Stimulated activated CD4-positive, alpha-beta T cell treated with anti-CD3 and anti-CD28 coated beads, Interleukin-4, amount 100 ng/mL, for 24 hours (primary cell): ENCODE measurements at places on chromosomes 5 and 9.

DNA sequence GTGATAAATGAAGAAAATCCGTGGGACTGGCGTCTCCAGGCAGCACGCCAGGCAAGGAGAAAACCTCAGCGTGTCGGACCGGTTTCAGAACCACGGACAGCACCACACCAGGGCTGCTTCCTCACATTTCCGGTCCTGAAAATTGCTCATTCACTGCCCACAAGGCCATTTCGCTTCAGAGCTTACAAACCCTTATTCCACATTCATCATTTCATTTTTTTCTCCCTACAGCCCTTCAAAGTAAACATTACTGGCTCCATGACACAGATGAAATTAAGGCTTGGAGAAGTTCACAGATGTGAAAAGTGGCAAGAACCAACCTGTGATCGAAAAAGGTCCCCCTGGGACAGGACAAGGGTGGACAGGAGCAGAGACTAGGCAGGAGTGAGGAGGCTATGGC is 1.5 kb upstream of the GPRIN1 start:
- DNase-seq = peak; percentile 48

GRCh38 chr5:177271113-177271512 is 32.4 kb downstream of the RAB24 start:
- no peak for DNase-seq

DNA sequence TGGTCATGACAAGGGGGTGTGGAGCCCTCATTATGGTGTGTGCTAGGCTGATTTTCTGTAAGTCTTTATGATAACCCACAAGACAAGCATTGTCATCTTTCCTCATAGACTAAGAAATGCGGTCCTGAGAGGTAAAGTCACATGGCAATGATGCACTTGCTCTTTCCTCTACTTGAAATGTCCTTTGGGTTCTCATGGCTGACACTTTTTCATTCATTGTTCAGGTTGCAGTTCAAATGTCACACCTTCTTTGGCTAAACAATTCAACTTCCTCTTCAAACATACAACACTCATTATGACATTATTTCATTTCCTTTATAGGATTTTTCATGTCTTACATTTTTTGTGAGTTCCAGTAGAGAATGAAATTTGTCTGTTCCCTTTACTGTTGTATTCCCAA is 323.6 kb upstream of the PRR16 start:
- no peak for DNase-seq

DNA sequence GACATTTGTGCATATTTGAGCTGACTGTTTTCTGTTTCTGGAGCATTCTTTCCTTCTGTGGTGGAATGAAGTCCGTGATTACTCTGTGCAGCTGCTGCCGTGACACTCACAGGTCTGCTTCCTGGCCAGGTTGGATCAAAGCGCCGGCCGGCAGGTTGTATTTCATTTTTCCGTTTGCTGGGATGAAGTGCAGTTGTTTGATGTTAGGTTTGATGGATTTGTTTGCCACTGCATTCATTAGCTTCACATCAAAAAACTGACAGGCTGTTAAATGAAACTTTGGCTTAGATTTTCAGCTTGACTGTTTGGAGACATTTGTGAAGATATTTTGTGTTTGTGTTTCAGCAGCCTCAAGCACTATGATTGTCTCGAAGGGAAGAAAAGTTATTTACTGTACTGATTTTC is 140.1 kb downstream of the KDM4C start:
- DNase-seq = no peak

GRCh38 chr9:74218385-74219063 is 278.6 kb upstream of the RORB start:
- no peak for DNase-seq
